RWPE1 (cell line): ENCODE measurements at places on chromosomes 1 and 21.

DNA sequence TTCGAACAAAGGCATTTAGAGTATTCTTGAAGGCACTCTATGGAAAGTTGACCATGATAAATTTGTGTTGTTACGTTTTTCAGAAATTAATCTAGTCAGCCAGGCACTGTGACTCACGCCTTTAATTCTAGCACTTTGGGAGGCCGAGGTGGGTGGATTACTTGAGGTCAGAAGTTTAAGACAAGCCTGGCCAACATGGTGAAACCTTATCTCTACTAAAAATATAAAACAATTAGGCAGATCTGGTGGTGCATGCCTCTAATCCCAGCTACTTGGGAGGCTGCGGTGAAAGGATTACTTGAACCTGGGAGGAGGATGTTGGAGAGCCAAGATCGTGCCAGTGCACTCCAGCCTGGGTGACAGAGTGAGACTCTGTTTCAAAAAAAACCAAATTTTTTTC is 130.6 kb upstream of the BRINP3 start:
- DNase-seq: no peak

- DNase-seq: no peak
Observed at GRCh38 chr1:38360807-38361206, 314.2 kb upstream of the POU3F1 start.

- no peak for DNase-seq
Observed at GRCh38 chr1:229368347-229368746, 25.5 kb upstream of the CCSAP start.

DNA sequence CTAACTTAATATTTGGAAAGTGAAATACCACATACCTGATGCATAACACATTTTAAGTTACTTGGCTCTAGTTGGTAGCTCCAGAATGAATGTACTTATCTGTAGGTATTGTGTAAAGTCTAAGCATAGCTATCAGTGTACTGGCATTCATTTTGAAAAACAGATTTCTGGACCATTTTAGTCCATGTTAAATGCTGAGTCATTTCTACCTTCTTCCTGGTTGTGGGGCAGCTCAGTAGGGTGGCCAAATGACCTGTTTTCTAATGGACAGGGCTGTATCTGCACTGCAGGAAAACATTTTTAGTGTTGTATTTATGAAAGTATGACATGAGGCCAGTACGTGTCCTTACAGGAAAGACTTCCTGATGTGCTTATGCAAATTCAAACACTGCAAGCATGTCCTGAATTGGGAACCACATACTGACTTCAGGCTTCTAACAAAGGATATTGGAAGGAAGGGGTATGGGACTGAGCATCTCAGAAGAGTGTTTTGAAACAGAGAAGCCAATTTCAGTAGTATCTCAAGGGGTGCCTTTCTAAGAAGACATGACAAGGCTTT is 300.3 kb upstream of the B3GALT2 start:
- no peak for DNase-seq

GRCh38 chr1:226638608-226639007 is 90.0 kb downstream of the STUM start:
- DNase-seq: no peak

DNA sequence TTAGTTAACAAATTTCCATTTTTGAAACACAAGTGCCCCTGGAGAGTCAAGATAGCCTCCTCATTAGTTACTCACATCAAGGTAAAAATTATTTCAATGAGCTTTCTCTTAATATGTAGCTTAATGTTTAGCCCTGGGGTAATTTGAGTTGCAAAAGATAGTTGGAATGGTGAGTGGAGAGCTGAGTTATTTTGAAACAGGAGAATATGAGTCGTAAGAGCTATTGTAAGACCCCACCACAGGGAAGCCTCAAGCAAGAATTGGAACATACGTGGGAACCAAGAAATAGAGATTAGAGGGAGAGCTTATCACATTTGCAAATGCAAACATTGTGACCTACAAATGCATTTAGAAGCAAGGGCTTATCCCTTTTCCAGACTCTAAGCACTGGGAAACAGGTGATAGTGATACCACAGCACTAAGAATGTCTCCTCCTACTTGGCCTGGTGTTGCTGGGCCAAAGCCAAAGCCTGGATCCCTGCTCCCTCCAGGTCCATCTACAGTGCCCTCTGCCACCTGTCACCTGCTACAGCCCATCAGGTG is 635.1 kb downstream of the PTPRC start:
- DNase-seq: peak; percentile 30

DNA sequence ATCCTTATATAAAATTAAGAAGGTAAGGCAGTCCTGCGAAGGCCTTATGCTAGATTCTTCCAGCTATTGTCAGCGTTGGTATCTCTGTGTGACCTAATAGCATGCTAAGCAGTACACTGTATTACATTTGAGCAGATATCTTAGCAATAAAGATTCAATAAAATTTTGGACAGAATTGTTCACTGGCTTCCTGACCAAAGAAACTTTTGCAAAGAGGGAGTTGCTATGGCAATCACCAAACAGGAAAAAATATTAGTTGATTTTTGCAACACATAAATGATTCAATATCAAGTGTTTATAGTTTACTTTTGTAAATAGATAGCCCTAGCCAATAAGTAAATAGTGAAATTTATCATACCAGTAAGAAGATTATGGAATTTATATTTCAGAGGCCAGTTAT is 31.0 kb upstream of the PLEKHO1 start:
- DNase-seq: no peak

DNA sequence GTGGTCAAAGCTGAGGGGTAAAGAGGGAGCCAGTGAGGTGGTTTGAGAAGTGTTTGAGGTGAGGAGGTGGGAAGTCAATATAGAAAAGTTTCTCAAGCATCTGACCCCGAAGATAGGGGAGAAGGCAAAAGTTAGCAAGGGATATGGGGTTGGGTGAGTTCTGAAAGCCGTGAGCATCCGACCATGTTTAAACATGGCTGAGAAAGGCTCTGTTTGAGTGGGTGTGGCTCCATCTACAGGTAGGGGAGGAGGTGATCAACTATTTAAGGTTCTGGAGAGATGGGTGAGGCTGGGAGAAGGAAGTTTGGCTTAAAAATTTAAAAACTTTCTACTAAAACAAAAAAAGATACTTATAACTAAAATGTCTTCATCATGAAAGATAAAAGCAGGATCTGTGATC is 273.8 kb downstream of the KCNJ6 start:
- DNase-seq: no peak

- DNase-seq: no peak
Observed at GRCh38 chr1:240199758-240200645, 108.3 kb downstream of the FMN2 start.

DNA sequence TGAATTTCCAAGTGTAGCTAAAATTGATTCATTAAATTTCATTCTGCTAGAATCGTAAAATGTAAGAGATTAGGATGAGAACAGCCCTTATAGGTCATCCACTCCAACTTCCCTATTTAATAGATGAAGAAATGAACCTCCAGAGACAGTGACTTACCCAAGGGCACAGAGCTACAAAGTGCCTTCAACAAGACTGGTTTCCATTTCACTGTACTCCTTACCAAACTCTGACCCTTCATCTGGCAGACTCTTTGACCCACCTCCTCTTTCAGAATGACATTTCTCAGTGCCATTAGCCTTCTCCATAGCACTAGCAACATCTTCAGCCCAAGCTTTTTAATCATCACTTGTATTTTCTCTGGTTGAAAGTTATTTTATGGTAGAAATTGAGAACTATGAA is 161.3 kb downstream of the NEK7 start:
- DNase-seq: no peak

DNA sequence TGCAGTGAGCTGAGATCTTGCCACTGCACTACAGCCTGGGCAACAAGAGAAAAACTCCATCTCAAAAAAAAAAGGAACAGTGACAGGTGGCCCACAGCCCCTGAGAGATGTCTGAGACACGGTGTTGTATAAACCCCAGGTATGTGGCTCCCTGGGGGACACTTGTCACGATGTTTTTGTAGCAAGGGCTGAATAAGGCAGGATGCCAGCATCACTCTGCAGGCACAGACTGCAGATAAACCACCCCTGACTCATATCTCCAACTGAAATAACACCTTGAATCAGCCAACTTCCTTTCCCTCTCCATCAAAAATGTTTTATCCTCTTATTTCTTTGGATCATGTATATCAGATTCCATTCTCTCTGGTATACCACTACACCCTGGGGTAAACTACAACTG is 52.5 kb downstream of the NMNAT2 start:
- DNase-seq: no peak

GRCh38 chr1:231938711-231939110 is 312.1 kb downstream of the DISC1 start:
- DNase-seq: no peak

DNA sequence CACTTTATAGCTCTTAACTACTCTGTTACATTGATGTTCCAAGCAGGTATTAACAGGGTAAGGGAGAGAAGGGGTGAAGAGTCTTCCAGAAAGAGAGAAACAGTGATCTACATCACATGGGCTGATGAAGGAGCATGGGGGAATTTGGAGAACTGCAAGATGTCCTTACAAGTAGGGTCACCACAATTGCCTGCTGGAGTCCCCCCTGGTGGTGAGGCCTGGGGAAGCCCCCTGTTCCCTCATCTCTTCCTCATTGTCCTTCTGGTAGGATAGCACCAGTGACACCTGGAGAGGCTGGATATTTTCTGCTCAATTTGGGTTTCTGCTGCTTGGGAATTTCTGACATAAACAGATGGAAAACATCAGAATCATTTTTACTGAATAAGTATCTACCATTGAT is 126.6 kb downstream of the RUNX1 start:
- DNase-seq: no peak

DNA sequence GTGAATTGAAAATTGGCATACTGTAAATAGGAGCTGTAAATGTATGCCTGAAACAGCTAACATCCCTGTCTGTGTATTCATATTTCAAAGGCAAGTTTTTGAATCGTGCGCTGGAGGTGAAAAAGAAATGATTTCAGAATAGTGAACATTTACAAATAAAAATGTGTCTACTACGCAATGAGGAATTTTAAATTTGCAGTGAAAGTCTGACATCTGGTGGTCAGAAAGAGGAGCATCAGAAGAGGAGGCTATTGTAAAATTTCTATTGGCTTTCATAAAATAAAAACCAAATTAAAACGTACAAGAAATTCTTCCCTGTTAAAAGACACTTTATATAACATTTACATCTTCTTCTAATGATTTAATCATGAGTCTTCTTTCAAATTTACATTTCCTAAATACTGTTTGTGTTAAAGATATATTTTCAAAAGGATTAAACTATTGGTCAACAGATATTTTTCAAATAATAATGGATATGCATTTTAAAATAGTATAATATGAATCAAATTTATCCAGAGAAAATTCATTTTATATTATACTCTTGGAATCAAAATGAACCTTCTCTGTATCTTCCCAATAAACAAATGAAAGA is 113.7 kb upstream of the RRP15 start:
- peak; percentile 19 for DNase-seq

DNA sequence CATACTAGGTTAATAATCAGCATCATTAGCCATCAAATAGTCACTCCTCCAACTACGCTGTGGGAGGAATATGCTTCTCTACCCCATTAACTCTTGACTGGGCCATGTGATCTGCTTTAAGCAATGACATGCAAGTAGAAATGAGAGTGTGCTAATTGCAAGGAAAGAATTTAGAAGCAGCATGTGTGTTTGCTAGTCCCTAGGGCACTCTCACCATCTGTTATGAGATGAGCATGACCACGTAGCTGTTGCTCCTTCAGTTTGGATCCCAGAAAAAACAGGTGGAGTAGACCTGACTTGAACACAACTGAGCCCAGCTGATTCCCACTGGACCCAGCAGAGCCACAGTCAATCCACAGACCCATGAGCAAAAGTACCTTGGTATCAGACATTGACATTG is 19.7 kb upstream of the RGS7 start:
- DNase-seq: no peak

- no peak for DNase-seq
Observed at GRCh38 chr21:45064618-45065399, 9.6 kb upstream of the ADARB1 start.

DNA sequence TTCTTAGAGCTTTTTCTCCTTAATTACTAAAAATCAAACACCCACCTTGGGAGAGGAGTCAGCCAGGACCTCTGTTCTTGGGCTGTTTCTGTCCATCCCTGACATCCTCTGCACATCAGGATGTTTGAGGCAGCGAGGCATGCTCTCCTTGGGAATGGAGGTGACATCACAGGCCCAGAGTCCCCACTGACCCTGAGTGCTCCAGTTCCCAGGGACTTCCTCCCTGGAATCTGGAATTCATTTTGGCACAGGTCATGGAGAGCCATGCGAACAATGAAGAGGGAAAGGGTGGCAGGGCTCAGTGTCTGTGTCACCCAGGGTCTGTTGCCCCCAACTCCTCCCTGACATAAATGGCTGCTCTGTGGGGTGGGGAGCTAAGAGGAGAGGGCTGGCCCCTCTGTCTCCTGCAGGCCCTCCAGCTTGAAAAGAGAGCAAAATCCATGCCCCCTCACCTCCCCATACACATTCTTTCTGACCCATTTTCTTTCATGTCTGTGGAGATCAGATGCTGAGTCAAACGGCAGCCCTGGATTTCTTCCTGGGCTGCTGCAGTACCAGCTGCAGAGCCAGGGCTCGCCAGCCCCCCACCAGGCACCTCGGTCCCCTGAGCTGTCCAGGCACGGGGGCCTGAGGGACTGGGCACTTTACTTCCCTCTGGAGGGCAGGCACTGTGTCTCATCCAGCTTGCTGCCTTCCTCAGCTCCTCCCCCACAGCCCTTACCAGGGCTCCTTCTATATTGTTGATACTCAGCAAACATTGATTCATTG is 102.0 kb downstream of the NMNAT2 start:
- no peak for DNase-seq

- no peak for DNase-seq
Observed at GRCh38 chr1:151133018-151133806, 13.2 kb downstream of the SEMA6C start.

DNA sequence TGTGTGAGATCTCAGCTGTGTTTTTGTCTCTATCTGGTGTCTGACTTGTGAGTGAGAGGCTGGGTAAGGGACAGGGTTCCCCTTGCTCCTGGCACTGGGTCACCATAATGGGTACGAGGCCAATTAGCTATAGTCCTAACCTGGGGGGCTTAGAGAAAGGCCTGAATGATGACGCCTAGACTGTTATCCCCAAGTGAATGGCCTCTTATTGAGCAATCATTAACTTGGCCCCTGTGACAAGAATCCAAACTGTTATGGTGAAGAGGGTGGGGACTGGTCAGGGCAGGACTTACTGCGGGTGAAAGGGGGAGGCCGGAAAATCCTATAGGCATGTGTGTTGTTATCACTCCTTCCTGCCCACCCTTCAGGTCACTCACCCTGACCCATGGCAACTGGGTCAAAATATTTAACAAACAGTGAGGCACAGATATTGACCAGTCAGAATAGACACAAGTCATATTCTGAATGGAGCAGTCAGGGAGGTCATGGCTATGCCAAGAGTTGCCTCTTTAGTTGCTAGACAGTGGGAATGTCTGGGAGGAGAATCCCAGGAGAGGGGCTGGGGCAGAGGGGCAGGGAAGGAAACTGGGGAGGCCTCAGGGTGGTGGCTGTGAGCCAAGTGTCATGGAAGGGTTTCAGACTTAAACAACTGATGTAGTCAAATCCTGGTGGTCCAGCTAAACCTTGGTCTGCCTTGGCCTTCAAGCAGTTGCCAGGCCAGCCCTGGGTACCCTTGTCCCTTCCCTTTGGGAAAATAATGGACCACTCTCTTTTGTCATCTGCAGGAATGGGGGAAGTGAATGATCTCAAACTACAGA is 3.2 kb downstream of the NR0B2 start:
- DNase-seq: no peak

- DNase-seq: no peak
Observed at GRCh38 chr1:53691326-53691725, 47.6 kb downstream of the GLIS1 start.

GRCh38 chr1:8721679-8722324 is 95.6 kb downstream of the RERE start:
- no peak for DNase-seq
